ENCODE measurements at places on chromosomes 11 and 22.

DNA sequence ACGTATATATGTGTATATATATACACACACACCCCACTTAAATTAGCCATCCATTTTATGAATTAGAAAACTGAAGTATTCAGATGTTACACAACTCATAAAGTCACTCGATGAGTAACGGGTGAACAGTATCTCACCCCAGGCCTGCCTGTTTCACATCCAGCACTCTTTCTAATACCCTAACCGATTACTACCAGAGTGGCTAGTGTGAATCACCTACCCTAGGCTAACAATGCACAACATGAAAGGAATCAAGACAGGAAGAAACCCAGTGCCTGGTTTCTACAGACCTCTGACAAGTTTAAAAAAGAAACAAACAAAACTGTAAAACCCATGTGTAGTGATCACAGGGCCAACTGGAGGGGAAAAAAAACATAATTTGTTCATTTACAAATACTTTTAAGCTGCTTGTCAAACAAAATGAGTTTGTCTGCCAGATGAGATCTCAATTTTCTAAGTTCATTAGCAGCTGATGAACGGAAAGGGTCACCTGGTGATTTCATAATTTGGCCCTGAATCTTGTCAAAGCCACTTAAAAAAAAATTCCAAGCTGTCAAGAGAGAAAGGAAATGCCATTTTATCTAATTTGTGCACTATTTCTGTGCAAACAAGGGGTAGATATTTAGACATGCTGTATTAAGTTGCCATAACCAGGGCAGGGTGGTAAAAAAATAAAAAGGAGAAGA lies 134.8 kb downstream of the LARGE1 start:
- no peak for DNase-seq

GRCh38 chr11:45843158-45843924 lies 3.9 kb upstream of the CRY2 start:
- DNase-seq = peak; percentile 92

DNA sequence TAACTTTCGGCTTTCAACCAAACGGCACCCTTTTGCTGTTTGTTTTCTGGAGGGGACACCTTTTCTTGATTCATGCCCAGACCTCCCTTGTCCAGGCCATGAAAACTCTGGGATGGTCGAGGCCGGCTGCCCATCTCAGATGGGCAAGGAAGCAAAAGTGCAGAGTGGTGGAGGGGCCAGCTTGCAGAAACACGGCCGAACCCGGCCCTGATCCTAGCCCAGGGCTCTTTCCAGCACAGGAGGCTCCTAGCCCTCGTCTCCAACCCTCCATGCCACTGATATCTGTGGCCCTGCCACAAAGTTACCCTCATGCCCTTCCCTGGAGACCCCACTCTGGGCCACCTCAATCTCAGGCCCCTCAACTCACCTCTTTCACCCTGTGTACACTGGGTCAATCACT lies 18.9 kb upstream of the SLC22A12 start:
- DNase-seq = no peak

- peak; percentile 74 for DNase-seq
Observed at GRCh38 chr22:33049119-33049729, 9.0 kb downstream of the SYN3 start.

DNA sequence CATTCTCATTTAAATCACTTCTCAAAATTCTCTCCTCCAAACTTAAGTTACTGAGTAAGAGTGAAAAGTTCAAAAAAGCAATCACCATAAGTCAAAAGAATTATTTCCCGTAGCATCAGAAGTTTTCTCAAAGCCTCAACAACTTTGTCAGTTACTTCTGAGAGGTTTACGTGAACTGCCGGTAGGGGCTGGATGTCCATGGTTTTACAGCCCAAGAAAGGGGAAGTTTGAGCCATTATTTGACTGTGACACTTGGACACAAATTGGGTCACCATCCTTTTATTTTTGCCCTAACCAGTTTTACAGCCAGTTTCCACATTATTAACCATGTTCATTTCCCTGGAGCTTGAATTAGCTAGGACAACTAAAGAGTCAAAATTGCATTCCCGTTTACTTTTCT lies 7.5 kb downstream of the POU2AF3 start:
- no peak for DNase-seq

DNA sequence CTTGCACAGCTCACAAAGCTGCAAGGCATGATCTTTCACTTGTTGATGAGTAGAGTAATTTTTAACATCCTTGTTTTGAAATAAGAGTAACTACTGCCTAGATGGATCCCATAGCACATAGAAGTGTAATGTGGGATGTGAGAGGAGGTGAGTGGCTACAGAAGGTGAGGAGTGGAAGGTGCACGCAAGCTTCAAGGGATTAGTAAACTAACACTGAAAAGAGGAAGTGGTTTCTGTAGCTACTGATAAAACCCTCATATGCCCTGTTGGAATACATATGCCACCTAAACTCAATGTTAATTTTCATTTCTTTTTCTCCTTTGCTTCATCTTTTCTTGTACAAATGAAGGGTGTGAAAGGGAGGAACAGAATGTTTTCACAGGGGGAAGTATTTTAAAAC lies 22.0 kb upstream of the CTSC start:
- DNase-seq = peak; percentile 41

DNA sequence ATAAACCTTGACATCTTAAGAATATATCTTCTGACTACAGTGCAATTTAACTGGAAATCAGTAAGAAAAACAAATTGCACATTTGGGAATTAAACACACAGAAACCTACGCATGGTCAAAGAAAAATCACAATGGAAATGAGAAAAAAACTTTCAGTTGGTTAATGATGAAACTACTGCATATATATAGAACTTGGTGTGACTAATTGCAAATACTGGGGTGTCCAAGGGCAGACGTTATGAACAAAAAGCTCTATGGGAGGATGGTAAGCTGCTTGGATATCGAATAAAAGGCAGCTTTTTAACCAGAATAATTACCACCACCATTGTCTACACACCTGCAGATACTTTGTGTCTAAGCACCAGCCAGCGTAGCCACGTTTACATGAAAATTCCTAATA lies 791 bp downstream of the GDPD4 start:
- no peak for DNase-seq
